ENCODE measurements at places on chromosomes 1 and 21. TPM values are rescaled to one million over a fixed set of nuclear protein-coding genes. Genes with fewer than 3 reads are reported as not detected.

- no peak for DNase-seq
Measured at GRCh38 chr1:173440430-173440829, 36.7 kb upstream of the PRDX6 start.

DNA sequence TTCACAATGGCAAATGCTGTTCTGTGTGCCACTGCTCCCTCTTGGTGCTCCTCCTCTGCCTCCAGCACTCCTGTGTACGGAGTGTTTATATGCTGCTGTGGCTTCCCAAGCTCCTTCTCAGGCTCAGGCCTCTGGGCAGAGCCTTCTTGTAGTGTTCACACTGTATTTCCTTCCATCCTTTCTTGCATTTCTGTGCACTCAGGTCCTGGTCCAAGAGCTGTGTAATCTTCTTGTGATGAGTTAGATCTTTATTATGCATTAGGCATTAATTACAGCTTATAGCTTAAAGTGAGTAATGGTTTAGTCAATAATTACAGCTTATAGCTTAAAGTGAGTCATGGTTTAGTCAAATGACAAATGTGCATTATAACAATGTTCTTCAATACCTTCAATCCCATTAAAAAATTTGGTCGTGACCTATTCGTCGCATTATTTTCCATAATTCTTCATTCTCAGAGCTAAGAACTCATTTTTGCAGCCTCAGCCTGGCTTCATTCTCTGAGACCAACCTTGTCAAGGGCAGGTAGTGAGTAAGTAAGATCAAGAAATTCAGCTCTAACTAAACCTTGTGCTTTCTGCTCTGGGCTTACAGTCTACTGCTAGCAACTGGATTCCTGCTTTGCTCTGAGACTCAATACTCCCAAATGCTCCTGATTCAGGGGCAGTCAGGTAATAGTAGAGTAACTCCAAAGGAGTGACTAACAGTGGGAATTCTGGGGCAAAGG is 154.5 kb upstream of the SPAG17 start:
- DNase-seq: no peak

The FAM151A gene
- 0.59 TPM for polyA plus RNA-seq

The RAVER2 gene
- polyA plus RNA-seq: 30.8 TPM

DNA sequence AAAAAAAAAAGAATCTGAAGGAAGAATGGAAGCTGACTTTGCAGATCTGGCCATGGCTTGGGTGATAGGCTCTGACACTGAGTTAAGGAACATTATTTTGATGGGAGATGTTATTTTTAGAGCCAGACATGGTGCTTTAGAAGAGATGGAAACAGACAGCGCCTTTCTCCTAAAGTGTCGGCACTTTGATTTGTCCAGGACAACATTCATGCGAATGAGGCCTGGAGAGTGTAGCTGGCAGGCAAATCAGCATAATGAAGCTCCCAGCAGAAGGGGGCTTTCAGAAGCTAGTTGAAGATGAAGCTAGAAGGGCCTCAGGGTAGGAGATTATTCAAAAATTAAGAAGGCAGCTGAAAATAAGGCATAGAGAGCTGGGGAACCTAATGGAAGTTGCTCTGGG is 397.7 kb downstream of the RWDD3 start:
- no peak for DNase-seq

The NDUFS5 gene
- polyA plus RNA-seq: 253 TPM

The LCE1B gene
- not detected for polyA plus RNA-seq

The AMY1A gene
- 1.7 TPM for polyA plus RNA-seq

The OR2AJ1 gene
- not detected for polyA plus RNA-seq

- DNase-seq: no peak
Measured at GRCh38 chr1:198449261-198449660, 91.2 kb downstream of the ATP6V1G3 start.

- DNase-seq: peak; percentile 41
Measured at GRCh38 chr1:233614173-233614742, 352 bp downstream of the KCNK1 start.

- DNase-seq: no peak
Measured at GRCh38 chr1:48036710-48037355, 39.6 kb upstream of the TRABD2B start.

DNA sequence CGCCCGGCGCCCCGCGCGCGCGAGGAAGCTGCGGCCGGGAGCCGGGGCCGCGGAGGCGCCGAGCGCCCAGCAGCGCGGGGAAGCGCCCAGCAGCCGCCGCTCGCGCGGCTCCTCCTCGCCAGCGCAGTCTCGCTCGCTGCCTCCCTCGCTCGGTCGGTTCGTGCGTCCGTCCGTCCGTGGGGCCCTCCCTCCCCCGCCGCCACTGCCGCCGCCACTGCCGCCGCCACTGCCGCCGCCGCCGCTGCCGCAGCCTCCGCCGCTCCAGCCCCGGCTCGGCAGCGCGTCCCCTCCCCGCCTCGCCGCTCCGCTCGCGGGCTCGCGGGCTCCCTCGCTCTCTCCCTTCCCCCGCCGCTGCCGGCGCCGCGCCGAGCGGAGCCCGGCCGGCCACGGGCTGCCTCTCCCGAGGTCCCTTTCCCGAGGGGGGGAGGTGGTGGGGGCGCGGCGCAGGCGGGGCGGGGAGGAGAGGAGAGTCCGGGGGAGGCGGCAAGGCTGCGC is at the start of gene KCND3:
TSS of gene KCND3 (minus strand) at position 138 of the 495 bp plus-strand sequence.
- DNase-seq: peak; percentile 24

The TRIM17 gene
- 3.8 TPM for polyA plus RNA-seq

All from left lung (tissue), 14 donors.